ENCODE measurements at places on chromosomes 7 and 10.

GRCh38 chr7:92754919-92755581 is 81.3 kb downstream of the CDK6 start:
- DNase-seq: no peak

DNA sequence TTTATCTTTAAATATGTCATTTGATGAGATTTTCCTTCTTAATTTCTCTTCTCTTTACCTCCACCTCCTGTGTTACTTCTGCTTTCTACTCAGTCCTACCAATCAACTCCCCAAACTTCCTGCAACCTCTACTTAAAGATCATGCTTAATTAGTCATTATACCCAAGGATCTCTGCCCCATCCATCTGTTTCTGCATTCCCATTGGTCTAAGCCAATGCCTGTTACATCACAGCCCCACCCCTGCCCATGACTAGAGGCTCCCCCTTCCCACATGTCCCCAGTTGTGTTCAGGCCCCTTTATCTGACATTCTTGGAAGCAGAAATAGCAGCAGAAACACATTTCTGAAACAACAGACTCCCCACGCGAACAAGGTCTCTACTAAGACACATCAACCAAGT is 319.1 kb upstream of the NFE2L3 start:
- DNase-seq: no peak

- DNase-seq: no peak
Observed at GRCh38 chr7:47936323-47936722, 11.9 kb downstream of the PKD1L1 start.

DNA sequence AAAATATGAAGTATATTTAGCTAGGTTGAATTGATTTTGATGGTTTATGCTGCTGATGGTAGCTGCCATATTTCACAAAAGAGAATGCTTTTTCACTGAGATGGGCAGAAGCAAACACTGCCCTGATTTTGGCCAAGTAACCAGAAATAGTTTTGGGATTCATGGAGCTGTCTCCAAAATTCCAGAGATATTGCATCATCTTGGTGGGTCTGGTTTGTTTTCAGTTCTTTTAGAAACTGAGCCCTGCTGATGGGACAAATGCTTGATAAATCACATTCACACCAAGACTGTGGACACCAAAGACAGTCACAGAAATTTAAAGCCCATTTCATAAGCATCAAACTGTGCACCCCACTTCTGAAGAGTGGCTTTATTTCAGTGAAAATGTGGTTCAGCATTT is 140.5 kb downstream of the BICC1 start:
- DNase-seq: peak; percentile 84

DNA sequence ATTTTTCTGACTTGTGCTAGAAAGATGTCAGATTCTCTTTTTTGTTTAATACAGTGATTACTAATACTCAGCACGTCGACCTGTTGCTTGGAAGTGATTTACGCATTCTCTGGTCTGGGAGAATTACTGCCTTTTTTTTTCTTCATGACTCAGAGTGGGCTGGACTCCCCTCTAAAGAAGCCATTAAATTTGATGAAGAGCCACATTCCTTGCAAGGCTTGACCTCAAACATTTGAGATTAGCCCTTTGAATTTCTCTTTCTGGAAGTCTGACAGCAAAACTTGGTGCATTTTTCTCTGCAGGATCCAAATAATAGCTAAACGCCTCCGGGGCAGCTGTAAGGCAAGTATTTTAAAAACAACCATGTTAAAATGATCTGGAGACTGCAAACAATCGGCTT is 171.6 kb downstream of the GALNT17 start:
- no peak for DNase-seq

GRCh38 chr10:77386838-77387237 is 250.8 kb downstream of the KCNMA1 start:
- peak; percentile 76 for DNase-seq

GRCh38 chr10:25725917-25726716 is 207.9 kb upstream of the MYO3A start:
- peak; percentile 38 for DNase-seq

DNA sequence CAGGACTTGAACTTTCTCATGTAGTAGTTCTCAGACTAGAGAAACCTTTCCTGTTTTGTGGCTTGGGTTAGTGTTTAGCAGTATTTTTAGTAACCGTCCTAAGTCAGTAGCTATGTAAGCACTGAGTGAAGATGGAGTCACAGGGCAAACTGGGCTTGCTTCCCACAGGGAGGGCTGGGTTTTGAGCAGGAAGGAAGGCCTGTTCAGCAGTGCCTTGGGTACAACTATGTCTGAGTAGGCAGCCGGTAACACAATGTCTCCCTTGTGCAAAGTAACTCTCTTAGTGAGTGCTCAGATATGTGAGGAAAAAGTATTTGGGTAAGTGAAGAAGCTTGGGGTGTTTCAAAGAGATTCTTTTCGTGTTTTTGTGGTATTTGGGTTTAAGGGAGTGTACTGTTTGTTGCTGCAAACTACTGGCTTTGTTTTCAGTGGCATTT is 96.4 kb downstream of the CCSER2 start:
- DNase-seq: peak; percentile 98

GRCh38 chr10:124448696-124449169 is 1.1 kb downstream of the NKX1-2 start:
- DNase-seq: no peak

GRCh38 chr7:17144322-17144721 is 154.1 kb upstream of the AHR start:
- peak; percentile 90 for DNase-seq

DNA sequence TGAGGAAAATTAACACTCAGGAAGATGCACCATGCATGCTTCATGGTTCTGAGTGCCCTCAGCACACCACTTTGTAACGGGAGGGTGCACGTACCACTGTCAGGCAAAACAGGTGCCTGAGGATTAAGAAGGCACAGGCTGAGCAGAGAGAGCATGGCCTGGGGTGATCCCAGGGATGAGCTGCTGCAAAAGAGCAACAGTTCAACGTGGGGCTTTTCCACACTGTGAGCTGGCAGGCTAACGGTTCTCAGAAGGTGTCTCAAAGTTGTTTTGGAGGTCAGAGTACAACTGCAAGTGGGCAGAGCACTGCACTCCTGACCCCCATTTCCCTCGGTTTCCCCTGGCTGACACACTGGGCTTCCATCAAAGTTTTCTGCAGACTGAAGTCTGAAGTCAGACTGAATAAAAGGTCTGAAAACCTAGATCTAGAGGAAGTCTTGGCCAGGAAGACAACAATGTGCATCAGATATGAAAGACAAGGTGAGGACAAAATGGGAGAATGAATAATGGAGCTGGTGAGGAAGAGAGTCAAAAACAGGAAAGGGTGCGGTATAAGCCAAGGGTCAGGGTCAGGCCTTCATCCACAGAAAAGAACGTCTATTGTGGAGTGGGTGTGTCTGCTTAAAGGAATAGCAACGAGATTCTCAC is 20.5 kb downstream of the ZNF438 start:
- DNase-seq: no peak

DNA sequence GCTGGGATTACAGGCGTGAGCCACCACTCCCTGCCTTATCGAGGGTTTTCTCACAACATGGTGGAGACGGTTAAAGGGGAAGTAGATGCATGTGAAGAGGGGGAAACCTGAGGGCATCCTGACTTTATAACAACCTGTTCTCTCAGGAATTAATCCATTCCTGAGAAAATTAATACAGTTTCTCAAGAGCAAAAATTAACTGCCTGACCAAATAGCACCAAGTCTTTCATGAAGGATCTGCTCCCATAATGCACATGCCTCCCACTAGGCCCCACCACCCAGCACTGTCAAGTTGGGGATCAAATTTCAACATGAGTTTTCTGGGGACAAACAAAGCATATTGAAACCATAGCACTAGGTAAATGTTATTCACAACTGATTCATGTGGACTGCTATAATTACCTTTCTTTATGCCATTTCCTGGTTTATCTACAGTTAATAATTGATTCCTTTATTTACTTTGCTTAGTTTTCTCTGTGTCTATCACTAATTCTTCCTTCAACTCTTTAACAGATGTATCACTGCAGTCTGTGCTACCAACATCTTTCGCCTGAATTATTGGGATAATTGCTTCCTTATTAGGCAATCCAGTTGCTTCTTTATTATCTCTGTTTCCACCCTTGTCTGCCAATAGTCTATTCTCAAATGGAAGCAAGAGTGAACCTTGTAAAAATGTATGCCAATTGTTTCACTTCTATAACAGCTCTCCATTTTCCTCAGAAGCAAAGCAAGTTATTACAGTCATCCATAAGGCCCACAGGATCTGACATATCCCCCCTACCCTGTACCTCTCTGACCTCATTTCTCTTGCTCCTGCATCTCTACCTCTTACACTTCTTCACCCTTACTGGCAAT is 12.9 kb upstream of the MICU1 start:
- DNase-seq: no peak

- peak; percentile 72 for DNase-seq
Observed at GRCh38 chr7:50610521-50611277, 45.5 kb upstream of the DDC start.

DNA sequence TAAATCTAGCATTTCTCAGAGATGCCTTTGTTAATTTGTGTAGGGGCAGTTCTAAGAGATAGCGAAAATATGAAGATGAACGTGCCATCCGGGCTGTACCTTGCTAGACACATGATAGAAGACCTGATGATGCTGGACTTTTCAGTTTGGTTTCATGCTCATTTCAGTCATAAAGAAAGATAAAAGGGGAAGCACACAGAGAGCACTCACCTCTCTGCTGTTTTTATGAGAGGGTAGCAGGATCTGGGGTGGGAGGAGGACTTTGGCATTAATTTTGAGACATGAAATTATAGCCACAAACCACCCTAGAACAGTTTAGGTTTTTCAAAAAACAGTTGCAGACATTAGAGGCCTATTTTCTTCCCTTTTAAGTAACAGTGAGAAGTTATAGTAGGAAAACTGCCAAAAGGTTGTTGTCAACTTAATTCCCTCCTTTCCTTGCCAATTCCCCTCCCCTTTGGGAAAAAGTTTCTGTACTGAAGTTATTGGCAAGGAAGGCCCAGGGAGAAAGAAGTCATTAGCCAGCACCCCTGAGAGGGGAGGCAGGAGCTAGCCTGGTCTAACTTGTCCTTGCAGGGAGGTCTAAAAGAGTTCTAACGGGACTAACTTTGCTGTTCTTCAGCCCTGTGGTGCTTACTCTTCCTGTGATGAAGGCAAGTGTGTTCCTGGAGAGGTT is 2.6 kb downstream of the ST7 start:
- peak; percentile 20 for DNase-seq

GRCh38 chr7:40175725-40176510 is 41.1 kb downstream of the SUGCT start:
- peak; percentile 66 for DNase-seq

DNA sequence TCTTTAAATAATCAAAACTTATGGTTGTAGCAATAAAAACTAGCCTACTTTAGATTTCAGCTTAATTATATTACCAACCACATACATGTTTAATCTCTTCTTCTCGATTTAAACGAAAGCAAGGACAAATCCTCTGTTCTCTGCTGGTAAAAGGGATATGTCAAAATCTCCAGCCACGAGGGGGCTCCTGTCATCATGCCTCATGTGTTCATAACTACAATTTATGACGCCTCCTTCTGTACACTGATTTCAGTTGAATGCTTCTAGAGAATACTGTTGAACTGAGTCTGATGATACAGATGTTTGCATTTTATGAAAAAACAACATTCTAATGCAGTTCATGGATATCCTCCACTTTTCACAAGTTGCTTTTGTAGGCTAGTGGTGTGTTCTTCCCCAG is 220.0 kb upstream of the DPP6 start:
- DNase-seq: no peak

DNA sequence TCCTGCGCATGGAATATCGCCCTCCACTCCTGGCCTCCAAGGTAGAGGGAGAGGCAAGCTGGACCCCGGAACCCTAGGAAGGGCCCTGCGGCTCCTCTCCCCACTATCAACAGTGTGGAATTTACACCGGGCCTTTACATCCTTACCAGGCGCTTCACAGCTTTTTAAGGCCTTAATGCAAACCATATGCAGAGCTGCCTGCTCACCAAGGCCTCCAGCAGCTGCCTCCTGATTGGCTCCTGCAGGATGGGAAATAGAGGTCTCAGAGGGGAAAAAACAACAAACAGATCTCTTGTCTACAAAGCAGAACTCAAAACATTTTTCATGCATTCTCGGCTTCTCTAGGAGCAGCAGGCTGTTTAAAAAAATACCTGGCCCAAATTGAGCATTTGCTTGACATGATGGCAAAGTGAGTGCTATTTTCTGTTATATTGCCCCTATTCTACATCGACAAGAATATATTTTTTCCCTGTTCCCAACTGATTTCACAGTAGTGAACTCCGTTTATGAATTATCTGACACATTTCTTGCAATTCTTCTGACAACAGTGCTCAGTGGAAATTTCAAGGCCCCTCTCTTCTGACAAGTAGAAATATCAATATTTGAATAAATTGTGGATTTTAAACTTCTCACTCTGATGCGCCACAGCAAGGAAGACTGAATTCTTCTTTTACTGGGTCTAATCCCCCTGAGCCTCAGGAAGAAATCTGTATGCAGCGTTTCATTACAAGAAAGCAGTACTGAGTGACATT is 51.7 kb downstream of the EBF3 start:
- DNase-seq: no peak

- DNase-seq: no peak
Observed at GRCh38 chr10:88440541-88440940, 142.6 kb downstream of the RNLS start.

GRCh38 chr7:17598305-17598704 is 299.9 kb downstream of the AHR start:
- DNase-seq: no peak

DNA sequence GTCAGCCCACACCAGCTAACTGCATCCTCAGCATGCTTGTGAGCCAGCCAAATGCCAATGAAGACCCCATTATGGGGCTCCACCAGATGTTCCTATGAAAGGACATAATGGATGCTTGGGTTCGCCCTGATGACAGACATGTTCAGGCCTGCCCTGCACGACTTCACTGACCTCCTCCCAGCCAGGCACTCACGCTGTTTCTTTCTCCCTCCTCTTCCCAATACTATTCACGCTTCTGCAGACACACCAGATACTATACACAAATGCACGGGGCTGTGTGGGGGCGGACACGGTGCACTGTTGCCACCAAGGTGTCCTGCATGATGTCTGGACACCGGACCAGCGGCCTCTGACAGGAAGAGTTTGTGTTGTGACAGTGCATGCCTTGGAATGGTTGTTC is 284.2 kb downstream of the PRPF18 start:
- no peak for DNase-seq

- no peak for DNase-seq
Observed at GRCh38 chr7:37438906-37439652, 9.6 kb downstream of the ELMO1 start.

GRCh38 chr7:6243168-6243567 is 29.3 kb downstream of the CYTH3 start:
- DNase-seq: no peak

Data from EH (cell line).